Stimulated activated CD4-positive, alpha-beta T cell treated with anti-CD3 and anti-CD28 coated beads, Interleukin-15, amount 100 ng/mL, for 1 hour (primary cell): ENCODE measurements at places on chromosomes 2 and 18.

DNA sequence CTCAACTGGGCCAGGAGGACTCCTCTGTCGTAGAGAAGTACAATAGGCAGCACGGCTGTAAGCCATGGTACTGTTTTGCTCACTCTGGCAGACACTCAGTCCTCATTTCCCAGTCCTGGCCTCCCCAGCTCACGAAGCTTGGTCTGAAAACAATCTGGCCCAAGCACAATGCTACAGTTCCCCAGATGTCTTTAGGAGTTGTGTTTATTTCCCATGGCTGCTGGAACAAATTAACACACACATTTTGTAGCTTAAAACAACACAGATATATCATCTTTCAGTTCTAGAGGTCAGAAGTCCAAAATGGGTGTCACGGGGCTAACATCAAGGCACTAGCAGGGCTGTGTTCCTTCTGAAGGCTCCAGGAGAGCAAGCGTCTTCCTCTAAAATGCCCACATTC, 13.0 kb downstream of the FABP1 start:
- no peak for DNase-seq

DNA sequence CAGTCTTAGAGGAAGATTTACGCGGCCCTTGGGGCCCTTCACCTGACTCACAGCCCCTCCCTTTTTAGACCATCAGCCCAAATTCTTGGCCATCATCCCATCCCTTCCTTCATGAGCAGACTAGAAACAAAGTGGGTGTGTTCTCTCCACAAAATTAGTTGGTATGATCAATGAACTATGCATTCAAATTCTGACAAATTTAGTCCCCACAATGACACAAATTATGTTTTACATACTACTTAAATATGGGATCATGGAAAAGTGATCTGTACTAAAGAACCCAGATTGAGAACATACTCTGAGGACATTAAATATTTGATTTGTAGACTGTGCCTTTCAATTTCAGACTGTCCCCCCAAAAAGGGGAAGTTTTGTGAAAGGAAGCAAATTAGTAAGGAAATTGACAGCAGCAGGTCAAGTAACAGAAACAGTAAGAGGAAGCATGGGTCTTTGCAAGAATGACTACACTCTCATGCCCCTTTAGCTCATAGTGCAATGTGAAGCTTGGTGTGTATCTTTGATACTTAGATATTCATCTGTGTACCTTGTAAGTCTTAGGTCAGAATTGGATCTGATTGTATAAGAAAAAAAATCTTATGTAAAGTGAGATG, 2.2 kb upstream of the MAPRE2 start:
- DNase-seq, result no peak

- no peak for DNase-seq
Observed at GRCh38 chr2:18094277-18094676, 215.8 kb downstream of the KCNS3 start.

DNA sequence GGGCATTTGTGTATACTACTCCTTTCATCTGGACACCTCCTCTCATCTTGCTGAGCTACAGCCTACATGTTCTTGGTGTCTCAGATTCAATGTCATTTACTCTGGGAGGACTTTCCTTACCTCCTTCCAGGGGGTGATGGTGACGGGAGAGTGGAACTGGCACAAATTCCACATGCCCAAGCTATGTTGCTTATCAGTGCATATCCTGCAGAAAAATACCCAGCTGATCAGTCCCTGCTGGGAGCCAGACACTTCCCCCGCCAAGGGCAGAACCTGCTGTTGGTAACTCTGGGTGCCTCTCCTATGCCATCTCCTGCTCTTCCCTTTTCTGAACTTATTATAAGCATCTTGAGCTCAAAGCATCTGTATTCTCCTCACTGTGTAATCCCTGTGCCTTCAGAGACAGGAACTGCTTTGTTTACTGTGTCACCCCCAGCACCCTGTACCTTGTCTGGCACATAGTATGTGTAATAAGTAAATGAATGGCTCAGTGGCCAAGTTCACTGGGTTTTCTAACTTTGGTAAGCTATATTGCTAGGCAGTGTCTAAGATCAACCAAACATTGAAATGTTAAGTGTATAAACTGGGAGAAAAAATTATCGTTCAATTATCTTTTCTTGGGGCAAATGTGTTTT, 87.7 kb upstream of the LPIN2 start:
- no peak for DNase-seq
